ENCODE measurements at places on chromosomes 12 and 14.

GRCh38 chr14:56196274-56196673 is 78.1 kb downstream of the PELI2 start:
- DNase-seq, result no peak

DNA sequence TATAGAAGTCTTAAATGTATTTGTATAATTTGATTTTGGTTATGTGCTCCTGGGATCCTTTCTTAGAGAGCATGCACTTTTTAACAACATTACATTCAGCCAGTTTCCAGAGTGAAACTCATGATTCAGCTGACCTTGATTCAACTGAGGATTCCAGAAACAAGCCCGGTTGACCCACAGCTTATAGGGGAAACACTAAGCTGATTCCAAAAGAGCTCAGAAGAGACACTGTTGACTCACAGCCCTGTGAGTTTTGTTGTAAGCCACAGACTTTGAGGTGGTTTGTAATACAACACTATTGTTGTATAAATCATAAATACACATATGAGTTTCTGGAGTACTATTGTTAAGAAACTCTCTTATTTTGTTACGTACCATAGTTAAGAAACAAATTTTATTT is 133.8 kb upstream of the MGAT4C start:
- DNase-seq, result no peak

DNA sequence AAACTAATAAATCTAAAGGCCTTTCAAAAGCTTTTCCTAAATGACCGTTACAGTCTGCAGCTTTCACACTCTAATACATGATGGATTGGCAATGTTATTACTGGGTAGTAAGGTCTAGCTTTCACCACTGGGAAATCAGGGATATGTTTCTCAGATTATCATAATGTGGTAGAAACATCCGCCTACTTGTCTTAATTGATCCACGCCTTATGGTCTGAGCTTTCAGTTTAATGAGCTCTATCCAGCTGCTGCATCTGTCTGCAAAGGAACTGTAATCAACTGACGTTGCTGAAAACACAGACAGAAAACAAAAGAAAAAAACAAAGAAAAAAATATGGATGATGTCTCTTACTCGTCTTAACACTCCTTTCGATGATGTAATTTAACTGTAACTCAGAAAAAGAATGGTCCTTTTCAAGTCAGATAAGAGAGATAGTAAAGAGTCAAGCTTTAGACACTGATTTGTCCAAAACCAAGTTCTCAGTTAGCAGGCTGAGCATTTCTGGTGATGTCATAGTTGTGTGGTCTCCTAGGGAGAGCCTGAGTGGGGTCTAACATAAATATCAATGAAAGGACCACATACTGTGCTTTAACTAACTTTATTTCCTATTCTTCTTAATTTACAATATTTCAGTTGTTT is 85.9 kb downstream of the C2CD5 start:
- DNase-seq, result no peak

DNA sequence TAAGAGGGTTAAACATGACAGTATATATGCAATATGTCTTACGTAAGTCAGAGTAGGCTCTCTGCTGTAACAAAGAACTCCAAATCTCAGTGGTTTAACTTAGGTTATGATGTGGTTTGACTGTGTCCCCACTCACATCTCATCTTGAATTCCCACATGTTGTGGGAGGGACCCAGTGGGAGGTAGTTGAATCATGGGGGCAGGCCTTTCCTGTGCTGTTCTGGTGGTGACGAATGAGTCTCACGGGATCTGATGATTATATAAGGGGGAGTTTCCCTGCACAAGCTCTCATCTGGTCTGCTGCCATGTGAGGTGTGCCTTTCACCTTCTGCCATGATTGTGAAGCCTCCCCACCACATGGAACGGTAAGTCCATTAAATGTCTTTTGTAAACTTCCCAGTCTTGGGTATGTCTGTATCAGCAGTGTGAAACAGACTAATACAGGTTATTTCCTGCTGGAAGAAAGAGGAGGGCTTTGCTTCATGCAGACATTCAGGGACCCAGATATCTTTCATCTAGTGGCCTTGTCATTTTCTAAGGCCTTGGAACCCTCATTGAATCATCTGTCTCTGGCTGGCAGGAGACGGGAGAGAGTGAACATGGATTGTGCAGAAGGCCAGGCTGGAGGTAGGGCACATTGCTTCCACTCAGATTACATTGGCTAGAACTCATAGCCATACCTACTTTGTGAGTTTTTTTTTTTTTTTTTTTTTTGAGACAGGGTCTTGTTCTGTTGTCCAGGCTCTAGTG is 96.1 kb downstream of the CRADD start:
- peak; percentile 31 for DNase-seq

GRCh38 chr14:101903111-101903561 is 61.2 kb upstream of the DYNC1H1 start:
- no peak for DNase-seq

DNA sequence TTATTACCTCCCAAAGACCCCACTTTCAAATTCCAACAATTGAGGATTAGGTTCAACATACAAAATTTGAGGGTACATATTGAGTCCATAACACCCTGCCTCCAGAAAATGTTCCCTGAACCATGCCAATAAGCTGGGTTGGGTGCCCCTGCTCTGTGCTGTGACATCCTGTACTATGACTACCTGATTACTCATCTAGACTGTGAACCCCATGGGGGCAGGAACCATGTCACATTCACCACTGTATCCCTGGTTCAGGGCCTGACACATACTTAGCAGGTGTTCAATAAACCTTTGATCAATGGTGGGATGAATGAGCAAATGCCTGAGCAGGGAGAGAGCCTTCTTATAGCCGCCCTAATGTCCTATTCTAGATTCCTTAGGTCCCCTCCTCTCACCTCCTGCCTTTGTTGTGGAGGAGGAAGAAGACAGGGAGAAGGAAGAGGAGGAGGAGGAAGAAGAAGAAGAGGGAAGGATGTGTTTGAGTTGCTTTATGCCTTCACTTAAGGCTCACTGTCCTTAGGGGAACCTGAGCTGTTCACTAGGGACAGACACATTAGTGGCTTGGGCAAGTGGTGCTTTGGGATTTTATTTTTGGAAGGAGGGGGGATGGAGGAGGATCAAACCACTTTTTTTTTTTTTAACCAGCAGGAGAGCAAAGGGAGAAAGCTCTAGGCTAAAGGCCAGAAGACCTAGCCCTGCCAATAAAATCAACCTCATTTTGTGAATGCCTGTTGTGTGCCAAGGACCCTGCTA is 21.3 kb downstream of the GPR68 start:
- DNase-seq, result no peak

DNA sequence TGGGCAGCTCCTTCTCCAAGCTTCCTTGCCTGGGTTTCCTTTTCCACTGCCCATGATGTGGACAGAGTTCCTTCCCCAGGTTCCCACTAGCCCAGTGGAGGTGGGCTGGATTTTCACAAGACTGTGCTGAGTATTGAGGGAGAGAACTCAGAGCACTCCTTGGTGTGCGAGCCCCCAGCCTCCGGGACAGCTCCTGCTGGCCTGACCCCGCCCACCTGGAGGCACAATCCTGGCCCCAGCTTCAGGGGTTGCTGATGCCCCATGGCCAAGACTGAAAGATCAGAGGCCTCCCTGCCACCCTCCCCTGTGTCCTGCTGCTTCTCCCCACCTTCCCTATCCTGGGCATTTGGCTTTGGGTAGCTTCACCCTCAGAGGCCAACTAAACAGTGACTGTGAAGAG is 7.7 kb downstream of the KCNH3 start:
- no peak for DNase-seq

GRCh38 chr14:55354500-55354899 is 57.1 kb downstream of the ATG14 start:
- DNase-seq, result peak; percentile 58

DNA sequence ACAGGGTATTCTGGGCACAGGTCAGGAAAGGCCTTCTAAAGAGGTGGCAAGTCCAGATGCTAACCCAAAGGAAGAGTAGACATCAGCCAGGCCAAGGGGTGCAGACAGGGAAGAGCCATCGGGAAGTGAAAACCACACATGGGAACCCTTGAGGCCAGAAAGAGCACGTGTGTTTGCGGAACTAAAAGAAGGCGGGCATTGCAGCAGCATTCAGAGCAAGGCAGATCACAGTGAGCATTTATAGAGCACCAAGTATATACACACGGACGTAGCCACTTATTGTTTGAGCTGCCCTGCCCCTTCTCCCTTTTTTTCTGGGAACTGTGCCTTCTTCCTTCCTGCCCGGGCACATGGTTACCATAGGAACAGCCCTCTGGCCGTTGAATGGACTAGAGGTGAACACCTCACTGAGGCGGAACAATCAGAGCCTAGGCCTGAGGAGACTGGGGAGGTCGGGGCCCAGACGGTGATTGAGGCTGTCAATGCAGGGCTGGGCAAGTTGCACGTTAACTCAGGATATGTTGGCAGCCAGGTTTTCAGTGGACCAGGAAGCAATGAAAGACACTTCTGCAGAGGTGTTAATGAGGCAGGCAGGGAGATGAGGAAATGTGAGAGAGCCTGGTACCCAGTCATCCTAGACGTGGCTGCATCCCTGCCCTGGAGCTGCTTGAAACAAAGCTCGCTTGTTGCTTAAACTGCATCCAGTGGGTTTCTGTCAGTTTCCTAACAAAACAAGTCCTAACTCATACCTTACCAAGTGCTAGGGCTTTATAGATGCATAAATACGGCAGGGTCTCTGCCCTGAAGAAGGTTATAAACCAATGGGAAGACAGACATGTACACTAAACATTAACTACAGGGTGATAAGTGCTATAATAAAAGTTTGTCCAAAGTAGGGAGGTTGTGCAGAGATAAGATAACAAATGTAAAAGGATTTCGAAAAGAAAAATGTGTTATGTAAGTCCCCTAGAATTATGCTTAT is 34.2 kb downstream of the MOAP1 start:
- DNase-seq, result no peak

GRCh38 chr12:89179983-89180382 is 172.3 kb downstream of the DUSP6 start:
- peak; percentile 53 for DNase-seq

- no peak for DNase-seq
These were observed 227.2 kb downstream of the CHST11 start for GRCh38 chr12:104683831-104684503.

- no peak for DNase-seq
These were observed 170.5 kb upstream of the RBM19 start for GRCh38 chr12:114136631-114137030.

- no peak for DNase-seq
These were observed 167.3 kb upstream of the TMCC3 start for GRCh38 chr12:94817695-94818075.

GRCh38 chr12:121789233-121789781 is 4.2 kb downstream of the RHOF start:
- DNase-seq, result peak; percentile 75

GRCh38 chr14:104559028-104559803 is 20.3 kb upstream of the C14orf180 start:
- no peak for DNase-seq

GRCh38 chr12:70040141-70040540 is 203.1 kb upstream of the CNOT2 start:
- no peak for DNase-seq

DNA sequence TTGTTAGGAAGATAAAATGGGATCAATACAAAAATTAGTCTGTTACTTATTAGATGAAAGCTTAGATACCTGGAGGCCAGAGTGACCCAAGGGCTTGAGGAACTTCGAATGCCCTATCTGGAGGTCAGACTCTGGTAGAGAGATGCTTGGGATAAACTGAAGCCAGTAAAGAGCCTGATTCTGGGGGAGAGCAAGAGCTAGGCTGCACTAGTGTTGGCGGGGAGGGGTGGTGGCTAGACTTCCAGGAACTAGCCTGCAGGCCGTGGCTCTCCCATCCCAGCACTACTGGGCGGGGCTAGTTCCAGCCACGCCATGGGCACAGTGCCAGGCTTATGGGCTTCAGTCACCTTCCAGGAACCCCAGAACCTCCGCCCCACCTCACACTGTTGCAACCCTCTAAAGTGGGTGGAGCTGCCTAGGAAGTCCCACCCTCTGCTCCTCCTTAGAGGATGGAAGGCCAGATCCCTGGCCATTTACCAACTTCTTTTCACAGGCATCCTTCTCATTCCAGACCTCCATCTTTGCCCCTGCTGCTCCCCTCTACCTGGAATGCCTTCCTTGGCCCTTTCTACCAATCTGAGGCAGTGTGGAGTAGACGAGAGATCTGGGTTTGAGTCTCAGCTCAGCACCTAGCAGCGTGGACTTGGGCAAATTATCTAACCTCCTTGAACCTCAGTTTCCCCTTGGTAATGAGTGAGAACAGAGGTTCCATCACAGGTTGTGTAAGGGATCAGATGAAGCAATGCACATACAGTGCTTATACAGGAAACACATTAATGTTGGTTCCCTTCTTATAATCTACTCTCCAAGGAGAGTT is 6.3 kb upstream of the NFE2 start:
- DNase-seq, result peak; percentile 99

GRCh38 chr14:36056845-36057244 is 119.7 kb downstream of the PTCSC3 start:
- no peak for DNase-seq

DNA sequence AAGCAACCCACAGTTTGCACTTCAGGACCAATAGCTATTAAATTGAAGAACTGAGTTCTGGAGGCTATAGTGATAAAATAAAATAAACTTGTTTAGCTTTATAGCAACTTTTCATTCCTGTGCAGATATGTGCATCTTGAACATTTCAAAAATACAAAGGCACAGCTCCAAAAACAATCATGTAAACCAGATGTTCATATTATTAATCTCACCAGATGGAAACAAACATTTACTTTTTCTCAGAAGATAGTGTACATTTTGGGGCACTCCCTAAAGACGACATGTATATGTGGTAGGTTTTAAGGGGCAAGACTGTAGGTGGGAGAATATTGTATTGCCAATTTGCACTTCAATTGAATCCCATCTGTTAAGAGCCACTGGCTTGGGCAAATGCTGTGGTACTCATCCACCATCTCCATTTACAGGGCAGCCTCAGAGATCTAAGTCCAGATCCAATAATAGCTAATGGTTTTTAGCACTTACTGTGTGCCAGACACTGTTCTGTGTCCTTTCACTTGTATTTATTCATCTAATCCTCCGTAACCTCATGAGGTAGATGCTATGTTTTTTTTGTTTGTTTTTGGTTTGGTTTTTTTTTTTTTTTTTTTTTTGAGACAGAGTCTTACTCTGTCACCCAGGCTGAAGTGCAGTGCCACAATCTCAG is 49.1 kb downstream of the PTGER2 start:
- DNase-seq, result no peak

GRCh38 chr12:68080577-68080976 is 79.0 kb downstream of the IFNG start:
- no peak for DNase-seq

DNA sequence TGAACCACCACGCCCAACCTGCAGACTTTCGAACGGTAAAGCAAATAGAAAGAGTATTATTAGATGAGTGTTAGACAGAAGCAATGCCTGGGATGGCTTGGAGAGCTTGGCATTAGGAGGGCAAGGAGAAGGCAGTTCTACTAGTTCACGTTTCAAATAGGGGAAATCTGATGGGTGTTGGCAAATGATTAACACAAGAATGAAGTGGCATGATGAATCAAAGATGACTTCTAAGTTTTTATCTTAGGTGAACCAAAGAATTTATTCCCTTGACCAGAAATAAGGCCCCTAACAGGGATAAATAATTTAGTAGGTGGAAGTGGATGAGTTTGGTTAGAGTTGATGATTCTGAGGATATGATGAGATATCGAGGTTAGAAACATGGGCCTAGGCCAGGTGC is 38.5 kb downstream of the DRAM1 start:
- DNase-seq, result no peak

Data from HL-60 (cell line).